Memory B cell (primary cell): ENCODE measurements at places on chromosomes 1 and 21.

DNA sequence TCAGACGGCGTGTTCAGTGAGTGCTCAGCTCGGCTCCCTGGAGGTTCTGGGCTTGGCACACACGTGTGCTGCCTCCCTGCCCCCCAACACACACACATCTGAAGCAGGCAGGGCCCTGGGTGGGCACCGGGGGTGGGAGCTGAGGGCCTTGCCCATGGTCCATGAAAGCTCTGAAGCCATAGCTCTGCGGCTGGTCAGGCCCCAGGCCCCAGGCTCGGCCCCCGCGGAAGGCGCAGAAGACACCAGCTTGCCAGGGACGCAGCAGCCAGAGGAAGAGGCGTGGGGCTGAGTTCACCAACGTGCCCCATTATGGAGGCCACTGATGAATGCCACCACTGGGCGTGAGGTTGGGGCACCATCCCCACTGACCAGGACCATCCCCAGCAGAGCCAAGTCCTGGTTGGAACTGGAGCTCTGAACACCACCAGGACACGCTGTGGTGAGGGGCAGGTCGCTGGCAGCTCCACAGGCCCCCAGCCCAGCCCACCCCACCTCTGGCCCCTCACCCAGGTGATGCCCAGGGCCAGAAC lies 4.2 kb downstream of the AURKAIP1 start:
- no peak for DNase-seq

GRCh38 chr1:12184008-12184681 lies 17.4 kb downstream of the TNFRSF1B start:
- DNase-seq = no peak

GRCh38 chr21:38992737-38993136 lies 187.0 kb downstream of the ETS2 start:
- no peak for DNase-seq

- DNase-seq = no peak
Observed at GRCh38 chr1:234853906-234854644, 244.1 kb upstream of the IRF2BP2 start.

GRCh38 chr1:8625981-8626898 lies 191.2 kb downstream of the RERE start:
- DNase-seq = no peak

DNA sequence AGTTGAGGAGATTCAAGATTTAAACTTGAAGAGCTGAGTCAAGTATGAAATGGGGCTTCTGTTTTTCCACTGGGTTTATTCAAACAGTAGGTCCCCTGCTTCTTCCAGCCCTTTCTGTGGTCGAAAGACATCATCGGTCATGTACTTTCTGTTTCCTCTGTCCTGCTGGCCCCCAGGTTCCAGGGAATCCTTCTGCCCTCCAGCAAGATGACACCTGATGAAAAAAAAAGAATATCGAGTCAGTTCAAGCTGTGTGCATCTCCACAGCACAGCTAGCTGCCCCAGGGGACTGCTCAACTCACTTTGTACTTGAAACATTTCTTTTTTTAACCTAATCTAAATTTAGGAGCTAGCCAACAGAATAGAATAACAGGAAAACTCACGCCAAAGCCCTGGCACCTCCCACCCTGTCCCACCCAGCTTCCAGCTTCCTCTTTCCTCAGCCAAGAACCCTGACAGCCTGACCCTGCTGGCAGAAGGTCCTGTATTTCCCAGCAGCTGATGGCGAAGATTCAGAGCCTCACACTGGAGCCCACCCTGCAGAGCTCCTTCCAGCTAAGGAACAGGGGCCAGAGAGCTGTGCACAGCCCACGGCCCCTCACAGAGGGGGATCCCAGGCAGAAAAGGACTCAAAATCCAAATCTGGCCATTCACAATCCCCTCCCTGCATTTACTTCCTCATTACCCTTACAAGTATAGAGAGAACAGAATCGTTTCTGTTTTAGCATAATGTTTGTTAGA lies 176.5 kb downstream of the PSMG1 start:
- DNase-seq = no peak

DNA sequence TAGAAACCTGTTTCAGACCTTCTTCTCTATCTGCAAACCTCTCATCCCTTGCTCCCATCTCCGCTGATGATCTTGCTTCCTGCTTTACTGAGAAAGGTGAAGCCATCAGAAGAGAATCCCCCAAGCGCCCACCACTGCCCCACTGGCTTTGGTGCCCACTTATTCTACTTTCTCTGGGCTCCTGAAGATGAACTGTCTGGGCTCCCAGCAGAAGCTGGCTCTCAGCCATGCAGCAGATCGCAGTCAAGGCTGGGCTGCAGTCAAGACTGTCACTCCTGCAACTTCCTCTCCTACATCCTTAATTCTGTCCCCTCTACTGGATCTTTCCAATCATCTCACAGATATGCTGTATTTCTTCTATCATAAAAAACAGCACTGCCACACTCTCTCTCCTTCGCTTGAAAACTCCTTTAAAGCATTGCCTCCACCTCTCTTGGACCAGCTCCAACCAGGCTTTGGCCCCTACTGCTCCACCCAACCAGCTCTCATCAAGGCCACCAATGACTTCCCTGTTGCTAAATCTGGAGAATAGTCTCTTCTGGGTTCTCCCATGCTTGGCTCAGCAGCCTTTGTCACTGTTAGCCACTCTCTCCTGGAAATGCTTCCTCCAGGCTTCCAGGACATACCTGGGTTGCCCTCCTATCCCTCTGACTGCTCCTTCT lies 25.8 kb downstream of the TRIM62 start:
- no peak for DNase-seq

- DNase-seq = no peak
Observed at GRCh38 chr1:208167261-208167869, 76.8 kb downstream of the PLXNA2 start.

DNA sequence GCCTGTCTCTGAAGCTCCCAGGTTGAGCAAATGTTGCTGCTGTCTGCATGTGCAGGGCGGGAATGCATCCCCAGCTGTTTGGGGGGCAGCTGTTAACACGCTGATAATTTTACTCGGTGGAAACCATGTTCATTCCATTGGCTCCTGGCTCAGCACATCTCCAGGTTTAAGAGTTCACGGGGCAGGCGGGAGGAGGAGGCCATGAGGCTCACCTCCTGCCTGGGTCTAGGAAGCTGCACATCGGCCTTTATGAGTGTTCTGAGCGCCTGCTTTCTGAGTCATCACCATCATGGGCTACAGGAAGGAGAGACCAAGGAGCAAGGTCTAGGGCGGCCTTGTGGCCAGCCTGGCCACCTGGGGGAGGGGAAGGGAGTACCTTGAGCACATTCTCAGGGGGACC lies 29.7 kb downstream of the AJAP1 start:
- DNase-seq = no peak

DNA sequence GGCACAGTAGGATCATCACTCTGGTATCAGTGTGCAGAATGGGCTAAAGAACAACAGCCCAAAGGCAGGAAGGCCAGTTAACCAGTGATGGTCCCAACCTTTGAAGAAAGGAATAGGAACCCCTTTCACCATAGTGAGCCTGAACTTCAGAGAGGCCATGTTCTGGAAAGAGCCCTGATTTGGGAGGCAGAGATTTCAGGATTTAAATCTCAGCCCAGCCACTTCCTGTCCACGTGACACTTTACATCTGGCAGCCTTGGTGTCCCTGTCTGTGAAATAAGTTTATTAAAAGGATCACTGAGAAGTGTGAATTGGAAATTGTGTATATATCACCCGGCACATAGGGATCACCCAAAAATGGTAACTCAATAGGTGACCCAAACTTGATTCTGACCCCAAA lies 13.0 kb downstream of the MATN1 start:
- no peak for DNase-seq

DNA sequence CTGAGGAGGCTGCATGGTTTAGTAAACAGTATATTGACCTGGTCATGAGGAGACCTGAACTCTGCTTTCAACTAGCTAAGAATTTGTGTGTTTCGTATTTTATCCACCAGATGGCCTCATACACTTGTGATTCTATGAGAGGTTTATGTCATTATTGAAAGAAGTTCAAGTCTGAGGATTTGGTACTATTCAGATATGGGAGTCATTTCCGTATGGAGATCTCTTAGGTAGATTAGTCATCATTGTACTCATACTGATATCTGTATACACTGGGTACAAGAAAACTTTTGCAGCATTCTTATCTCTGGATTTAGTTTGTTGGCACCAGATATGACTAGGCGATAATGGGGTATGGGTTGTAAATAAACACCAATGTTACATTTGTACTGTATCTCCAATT lies 26.6 kb downstream of the ATF6 start:
- DNase-seq = no peak

- DNase-seq = no peak
Observed at GRCh38 chr1:108595507-108595906, 35.6 kb downstream of the EEIG2 start.

GRCh38 chr21:19266636-19267035 lies 863.1 kb upstream of the TMPRSS15 start:
- no peak for DNase-seq

GRCh38 chr1:156136970-156137483 lies 16.4 kb upstream of the SEMA4A start:
- no peak for DNase-seq

DNA sequence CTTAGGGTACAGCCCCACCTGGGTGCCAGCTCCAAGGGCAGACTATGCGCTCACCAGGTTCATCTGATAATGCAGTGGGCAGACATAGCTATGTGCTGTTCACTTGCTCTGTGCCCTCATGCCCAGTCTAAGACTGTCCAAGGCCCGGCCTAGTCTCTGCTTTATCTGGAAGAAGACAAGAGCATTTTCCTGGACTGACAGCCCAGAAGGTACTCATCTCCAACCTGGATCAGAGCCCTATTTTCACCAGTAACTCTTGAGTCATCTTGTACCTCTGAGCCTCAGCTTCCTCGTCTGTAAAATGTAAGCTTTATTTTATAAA lies 28.5 kb upstream of the LRRC8C start:
- no peak for DNase-seq

DNA sequence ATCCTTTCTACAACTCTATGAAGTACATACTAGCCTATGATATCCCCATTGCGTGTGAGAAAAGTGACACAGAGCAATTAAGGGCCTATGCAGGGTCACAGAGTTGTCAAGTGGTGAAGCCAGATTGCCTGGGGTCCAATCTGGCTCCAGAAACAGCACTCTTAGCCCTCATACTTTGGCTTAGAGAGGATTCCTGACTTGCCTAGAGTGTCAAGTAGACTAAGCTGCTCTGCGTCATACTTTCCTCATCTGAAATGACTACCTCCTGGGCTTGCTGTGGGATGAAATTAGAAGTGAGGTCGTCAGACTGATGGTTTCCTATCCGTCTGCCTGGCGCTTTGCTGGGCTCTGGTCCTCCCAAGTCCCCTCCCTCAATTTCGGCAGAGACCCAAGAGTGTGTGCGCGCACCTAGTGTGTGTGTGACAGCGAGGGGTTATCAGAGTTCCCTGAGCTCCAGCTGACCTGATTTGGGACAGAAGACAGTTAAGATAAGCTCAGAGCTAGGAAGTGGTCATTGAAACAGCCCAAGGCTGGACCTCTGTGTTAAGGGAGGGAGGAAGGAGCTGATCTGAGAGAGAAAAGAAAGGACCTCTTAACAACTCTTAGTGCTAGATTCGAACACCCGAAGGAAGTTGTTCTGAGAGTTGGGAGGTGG lies 5.4 kb upstream of the NUAK2 start:
- DNase-seq = no peak

GRCh38 chr1:170765712-170766330 lies 101.9 kb downstream of the PRRX1 start:
- no peak for DNase-seq

DNA sequence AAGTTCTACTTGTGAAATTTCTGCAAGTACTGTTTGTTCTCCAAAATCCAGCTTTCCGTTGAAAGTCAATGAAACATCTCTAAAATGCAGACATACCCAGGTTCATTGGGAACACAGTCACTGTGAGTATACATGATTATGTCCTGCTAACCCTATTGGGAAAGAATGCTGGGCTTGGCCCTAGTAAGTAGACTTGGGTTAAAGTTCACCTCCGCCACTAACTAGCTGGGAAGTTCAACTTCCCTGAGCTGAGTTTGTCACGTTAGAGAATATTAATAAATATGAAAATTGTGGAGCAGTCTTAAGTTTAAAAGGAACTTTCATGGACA lies 10.5 kb upstream of the PGD start:
- DNase-seq = no peak

GRCh38 chr1:206816390-206817287 lies 44.3 kb upstream of the IL10 start:
- DNase-seq = no peak

DNA sequence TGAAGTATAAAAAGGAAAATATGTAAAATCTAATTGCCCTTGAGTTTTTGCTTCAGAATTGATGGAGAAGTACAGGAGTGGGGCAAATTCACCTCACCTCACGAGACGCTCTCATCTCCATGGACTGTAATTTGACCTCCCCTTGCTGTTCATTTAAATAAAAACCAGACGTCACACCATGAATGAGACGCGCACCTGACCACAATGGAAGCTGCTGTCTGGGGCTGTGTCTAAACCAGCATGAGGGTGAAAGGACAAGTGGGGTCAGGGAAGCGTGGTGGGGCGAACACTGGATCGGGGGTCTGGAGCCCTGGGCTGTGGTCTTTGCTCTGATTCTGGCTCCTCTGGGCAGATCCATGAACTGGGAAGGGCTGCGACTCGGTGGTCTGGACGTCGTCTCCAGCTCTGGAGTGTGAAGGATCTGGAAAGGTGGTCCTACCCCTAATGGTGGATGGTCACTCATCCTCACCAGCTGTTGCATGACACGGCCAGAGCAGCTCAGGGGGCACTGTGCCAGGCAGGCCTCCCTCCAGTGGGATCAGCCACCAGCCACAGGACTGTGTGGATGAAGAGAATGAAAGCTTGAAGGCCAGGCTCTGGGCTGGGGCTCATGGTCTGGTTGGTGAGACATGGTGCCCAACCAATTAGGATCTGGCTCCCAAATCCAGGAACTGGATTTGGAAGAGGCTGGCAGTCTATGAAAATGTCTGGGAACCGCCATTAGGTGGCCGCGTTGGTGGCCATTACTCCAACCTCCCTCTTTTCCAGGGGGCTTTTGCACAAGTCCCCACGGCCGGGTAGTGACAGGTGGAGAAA lies 728.6 kb downstream of the PTPRU start:
- no peak for DNase-seq

- DNase-seq = no peak
Observed at GRCh38 chr1:199931666-199932377, 95.7 kb upstream of the NR5A2 start.

DNA sequence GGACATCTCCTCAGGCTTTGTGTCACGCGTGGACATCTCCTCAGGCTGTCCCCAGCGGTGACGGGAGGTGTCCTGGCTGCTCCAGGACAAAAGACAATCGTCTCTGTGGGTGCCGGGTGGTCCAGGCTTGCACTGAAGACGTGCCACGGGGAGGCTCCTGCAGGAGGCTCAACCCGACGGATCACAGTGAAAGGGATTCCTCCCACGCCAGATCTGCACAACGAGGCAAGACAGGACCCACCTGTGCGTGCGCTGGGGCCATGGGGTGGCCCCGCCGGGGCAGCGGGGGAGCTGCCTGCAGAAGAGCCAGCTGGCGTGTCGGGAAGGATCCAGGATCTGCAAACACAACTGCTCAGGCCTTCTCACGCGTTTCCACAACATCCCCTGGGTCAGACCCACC lies 18.8 kb upstream of the ARHGEF16 start:
- no peak for DNase-seq
